ENCODE measurements at places on chromosomes 4 and X. TPM values are rescaled to one million over a fixed set of nuclear protein-coding genes. Genes with fewer than 3 reads are reported as not detected.

DNA sequence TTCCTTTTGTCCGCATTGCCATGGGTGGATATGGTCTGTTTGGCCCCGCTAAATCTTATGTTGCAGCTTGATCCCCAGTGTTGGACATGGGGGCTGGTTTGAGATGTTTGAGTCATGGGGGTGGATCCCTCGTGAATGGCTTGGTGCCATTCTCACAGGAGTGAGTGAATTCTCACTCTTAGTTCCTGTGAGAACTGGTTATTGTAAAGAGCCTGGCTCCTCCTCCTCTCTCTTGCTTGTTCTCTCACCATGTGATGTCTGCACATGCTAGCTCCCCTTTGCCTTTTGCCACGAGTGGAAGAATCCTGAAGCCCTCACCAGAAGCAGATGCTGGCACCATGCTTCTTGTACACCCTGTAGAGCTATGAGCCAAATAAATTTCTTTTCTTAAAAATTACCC is 22.6 kb upstream of the STBD1 start:
- no peak for DNase-seq

DNA sequence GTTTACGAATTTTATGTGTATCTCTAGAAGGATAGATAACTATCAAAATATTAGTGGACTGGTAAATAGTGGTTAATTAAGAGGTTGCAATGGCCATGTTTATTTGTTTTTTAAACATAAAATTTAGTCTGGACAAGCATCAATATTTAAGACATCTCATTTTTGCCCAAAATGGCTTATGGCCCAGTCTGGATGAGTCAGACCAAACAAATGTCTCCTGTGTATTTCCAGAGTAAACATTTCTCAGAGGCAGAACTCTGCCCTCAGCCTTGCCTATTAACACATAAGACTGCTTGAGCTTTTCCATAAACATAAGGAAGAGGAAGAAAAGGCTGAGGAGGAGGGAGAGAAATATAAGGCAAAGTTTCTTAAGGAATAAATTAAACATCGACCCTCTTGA is 277.1 kb upstream of the DIAPH2 start:
- no peak for DNase-seq

The SMS gene
- total RNA-seq, result 47.0 TPM

The ARR3 gene
- total RNA-seq, result not detected

GRCh38 chr4:38821739-38822138 is 17.1 kb upstream of the TLR1 start:
- DNase-seq, result no peak

GRCh38 chr4:145934434-145935047 is 4.1 kb downstream of the ZNF827 start:
- DNase-seq, result no peak

The MAGEB6 gene
- total RNA-seq, result not detected

DNA sequence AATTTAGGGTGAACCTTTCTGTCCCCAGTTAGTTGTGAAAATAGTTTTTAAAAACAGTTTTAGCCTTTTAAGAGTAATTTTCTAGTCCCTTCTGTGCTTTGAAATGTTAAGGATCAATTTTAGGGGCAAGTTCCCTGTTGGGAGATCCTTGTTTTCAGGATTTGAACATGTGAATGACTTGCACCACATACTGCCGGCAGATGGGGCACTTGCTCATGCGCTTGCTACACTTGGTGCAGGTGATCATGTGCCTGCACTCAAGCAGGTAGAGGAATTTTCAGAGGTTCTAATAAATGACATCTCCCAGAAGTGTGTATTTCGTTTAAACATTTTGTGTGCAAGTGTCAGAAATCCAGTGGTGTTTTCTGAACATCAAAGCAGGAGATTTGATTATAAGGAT is 195.9 kb downstream of the CHM start:
- no peak for DNase-seq

- DNase-seq, result no peak
Measured at GRCh38 chr4:80112236-80112635, 39.2 kb upstream of the ANTXR2 start.

DNA sequence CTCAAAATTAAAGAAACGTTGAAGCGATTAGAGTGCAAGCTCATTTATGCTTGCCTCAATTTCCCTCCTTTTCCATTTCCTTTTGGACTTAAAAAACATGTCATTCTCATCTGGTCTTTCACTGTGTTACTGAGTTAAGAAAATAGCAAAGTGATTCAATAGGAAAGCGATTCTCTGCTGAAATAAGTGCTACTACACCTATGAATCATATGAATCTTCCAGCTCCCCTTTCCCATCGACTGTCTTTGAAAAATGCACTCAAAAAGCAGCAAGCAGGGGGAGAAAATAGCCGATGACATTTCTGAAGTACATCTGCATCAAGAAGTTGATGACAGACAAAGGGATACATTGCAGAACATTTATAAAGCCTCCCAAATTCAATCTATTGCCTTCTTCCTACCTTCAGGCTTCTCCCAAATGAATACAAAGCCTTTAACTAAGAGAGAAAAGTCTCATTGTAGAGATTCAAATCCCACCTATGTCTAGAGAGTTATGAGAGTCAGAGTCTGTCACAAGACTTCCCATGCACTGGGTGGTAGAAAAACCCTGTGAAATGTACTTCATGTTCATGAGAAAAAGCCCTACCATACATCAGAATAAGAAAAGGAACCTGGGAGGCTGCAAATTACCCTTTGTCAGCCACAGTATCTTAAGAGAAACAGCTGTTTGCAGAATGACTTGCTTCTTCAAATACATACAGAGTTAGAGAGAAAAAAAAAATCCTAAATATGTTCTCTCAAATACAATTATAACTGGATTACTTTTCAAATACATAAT is 78.9 kb downstream of the MBNL3 start:
- DNase-seq, result no peak

The PRICKLE3 gene
- 7.3 TPM for total RNA-seq

DNA sequence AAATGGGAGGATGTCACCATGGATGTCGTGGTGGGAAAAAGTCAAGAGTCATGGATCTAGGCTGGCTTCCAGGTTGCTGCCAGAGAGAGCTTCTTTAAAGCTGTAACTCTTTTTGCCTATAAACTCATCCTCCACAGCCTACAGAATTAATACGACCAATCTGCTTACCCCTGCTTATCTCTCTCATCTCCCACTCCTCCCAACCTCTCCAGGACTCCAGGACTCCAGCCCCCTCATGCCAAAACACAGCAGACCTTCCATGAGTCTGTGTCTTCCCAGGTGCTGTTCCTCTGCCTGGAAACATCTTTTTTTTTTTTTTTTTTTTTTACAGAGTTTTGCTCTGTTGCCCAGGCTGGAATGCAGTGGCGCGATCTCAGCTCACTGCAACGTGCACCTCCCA is 15.3 kb upstream of the SLC10A4 start:
- DNase-seq, result no peak

DNA sequence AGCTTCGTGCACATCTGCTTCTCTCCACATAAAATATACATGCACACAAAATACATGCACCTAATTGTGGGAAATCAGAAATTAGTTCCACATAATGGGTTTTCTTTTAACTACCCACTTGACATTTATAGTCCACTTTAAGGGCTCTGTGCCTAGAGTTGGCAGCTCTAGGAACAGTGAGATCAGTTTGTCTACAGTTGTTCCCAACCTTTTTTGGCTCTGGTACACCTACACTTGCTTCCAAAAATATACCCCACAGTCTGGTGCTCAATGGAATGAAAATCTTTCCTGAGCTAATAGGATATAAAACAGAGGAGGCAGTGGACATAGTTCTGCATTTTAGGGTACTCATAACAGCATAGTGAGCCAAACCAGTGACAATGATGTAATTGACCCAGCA is 36.1 kb downstream of the HDAC8 start:
- DNase-seq, result no peak

GRCh38 chr4:146634825-146635224 is 3.9 kb upstream of the POU4F2 start:
- DNase-seq, result no peak

DNA sequence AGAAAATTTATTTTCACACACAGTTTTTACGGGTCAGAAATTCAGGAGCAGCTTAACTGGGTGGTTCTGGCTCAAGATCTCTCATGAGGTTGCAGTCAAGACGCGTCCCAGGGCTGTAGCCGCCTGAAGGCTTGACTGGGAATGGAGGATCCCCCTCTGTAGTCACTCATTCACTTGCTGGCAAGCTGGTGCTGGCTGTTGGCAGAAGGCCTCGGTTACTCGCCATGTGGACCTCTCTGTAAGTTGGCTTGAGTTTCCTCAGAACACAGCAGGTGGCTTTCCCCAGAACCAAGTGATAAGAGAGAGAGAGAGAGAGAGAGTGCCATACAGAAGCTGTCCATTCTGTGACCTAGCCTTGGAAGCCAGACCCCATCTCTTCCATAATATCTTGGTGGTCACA is 132.8 kb downstream of the DCLK2 start:
- no peak for DNase-seq

- no peak for DNase-seq
Measured at GRCh38 chr4:102543030-102543928, 42.1 kb downstream of the NFKB1 start.

- no peak for DNase-seq
Measured at GRCh38 chrX:103791228-103791627, 14.6 kb downstream of the PLP1 start.

The ZNF630 gene
- total RNA-seq, result 3.4 TPM

- no peak for DNase-seq
Measured at GRCh38 chr4:35771571-35771970, 472.7 kb downstream of the ARAP2 start.

DNA sequence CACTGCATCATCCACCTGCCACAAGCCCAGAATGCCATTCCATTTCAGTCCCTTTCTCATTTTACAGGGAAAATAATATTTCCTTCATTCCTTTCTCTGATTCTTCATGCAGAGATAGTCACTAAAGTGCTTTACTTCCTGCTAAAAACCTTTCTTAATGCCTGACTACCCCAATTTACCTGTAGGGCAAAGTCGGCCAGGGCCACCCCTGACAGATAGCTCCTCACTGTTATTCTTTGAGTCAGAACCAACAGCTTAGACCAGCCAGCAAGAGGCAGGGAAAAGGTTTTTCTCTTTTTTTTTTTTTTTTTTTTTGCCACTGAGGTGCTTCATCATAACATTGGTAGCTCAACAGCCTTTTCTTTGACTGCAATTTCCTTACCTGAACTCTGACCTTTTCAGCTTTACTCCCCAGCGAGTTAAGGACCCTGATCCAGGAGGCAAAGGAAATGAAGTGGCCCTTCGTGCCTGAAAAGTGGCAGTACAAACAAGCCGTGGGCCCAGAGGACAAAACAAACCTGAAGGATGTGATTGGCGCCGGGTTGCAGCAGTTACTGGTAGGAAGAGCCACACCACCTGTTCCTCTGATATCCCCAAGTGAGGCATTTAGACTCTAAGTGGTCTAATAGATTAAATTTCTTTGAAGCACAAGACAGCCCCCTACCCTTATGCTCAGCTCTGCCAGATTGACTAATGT is 85.0 kb downstream of the ALPK1 start:
- DNase-seq, result no peak

DNA sequence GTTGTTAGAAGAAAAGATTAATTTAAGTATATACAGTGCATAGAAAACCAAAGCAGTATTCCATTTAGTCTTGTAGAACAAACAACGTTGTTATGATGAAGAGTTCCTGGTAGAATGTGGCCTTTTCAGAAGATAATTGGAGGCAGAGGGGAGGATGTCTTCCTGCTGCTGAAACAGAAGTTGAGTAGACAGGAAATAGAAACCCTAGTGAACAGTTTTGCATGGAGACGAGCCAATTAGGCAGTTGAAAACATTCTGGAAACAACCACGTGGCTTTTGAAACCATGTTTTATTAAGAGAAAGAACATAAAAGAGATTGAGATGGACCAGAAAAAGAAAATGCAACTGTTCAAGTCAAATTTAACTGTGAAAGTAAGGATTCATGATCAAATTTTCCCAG is 325.2 kb downstream of the CAMK2D start:
- no peak for DNase-seq

DNA sequence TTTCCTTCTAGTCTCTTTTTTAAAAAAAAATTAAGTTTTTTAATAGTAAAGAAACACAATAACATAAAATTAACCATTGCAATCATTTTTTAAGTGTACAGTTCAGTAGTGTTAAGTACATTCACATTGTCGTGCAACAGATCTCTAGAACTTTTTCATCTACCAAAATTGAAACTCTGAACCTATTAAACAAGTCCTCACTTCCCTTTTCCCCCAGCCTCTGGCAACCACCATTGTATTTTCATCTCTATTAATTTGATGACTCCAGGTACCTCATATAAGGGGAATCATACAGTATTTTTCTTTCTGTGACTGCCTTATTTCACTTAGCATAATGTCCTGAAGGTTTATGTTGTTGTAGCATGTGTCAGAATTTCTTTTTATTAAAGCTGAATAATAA is 31.8 kb downstream of the MSL3 start:
- DNase-seq, result no peak

The STK32B gene
- 3.1 TPM for total RNA-seq

- no peak for DNase-seq
Measured at GRCh38 chrX:31136144-31136611, 64.3 kb upstream of the FTHL17 start.

The NAP1L3 gene
- total RNA-seq, result 10.7 TPM
